CD4-positive, alpha-beta T cell treated with Interleukin-17A for 1 hour (primary cell): ENCODE measurements at places on chromosomes 3 and 15.

DNA sequence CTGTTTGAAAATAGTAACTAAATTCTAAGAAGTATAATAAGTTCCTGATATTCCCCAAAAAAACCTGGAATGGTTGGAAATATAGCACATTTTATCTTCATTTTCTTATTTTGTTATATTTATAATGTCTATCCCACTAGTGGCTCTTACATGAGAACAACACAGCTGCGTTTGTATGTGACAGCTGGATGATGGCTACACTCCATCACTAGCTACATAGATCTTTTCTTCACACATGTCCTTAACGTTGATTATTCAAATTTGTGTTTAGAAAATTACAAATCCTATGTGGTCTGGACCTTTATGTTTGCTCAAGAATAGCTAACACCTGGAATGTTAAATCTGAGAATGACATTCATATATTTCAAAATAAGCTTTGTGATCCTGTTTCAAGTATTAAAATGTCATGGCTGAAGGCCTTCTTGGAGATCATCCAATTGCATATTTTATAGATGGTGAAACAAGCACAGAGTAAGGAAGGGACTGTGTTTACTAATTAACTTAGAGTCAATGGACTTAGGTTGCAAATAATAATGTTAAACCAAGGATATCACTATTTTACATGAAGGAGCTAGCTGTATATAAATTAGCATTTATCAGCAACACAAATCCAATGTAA lies 60.8 kb downstream of the ATP13A5 start:
- DNase-seq, result no peak

- peak; percentile 66 for DNase-seq
Measured at GRCh38 chr15:25862472-25863110, 536 bp downstream of the ATP10A start.

DNA sequence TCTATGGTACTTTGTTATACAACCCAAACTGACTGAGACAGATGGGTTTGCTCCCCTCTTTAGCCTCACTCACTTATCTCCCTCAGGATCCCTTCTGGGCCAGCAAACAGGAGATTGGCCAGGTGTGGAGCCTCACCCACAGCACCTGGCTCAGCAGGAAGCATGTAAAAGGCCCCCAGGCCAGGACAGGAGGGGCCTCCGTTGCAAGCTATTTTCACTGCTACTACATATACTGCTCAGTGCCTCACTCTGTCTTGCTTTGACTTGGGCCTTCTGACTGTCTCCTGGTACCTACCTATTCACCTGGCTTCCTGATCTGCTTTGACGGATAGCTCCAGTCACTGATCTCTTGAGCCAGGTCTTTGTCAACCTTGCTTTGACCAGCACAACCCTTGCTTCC lies 20.4 kb upstream of the TPM1 start:
- DNase-seq, result no peak

- no peak for DNase-seq
Measured at GRCh38 chr3:165796701-165797100, 40.5 kb downstream of the BCHE start.

GRCh38 chr3:149424918-149425317 lies 47.5 kb upstream of the TM4SF1 start:
- no peak for DNase-seq

DNA sequence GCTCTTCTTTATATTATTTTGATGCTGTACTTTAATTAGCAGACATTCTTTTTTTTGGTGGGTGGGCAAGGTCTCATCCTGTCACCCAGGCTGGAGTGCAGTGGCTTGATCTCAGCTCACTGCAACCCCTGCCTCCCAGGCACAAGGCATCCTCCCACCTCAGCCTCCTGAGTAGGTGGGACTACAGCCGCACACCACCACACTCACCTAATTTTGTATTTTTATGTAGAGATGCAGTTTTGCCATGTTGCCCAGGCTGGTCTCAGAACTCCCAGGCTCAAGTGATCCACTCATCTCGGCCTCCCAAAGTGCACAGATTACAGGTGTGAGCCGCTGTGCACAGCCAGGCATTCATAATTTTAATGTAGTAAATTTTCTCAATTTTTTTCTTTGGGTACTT lies 608.1 kb downstream of the ZNF385D start:
- no peak for DNase-seq

- DNase-seq, result no peak
Measured at GRCh38 chr3:21132896-21133295, 618.1 kb downstream of the ZNF385D start.

DNA sequence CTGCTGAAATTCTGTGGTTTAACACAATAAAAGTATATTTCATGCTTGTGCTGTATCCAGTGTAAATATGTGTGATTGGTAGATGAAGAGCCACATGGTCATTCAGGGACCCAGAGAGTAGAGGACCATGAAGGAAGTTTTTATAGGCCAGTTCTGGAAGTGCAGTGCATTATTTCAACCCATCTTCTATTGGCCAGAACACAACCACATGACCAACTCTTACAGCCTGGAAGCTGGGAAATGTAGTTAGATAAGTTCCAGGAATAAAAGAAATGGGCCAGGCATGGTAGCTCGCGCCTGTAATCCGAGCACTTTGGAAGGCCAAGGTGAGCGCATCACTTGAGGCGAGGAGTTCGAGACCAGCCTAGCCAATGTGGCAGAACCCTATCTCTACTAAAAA lies 21.4 kb upstream of the PRTG start:
- no peak for DNase-seq

- no peak for DNase-seq
Measured at GRCh38 chr3:6965881-6966280, 105.0 kb downstream of the GRM7 start.

DNA sequence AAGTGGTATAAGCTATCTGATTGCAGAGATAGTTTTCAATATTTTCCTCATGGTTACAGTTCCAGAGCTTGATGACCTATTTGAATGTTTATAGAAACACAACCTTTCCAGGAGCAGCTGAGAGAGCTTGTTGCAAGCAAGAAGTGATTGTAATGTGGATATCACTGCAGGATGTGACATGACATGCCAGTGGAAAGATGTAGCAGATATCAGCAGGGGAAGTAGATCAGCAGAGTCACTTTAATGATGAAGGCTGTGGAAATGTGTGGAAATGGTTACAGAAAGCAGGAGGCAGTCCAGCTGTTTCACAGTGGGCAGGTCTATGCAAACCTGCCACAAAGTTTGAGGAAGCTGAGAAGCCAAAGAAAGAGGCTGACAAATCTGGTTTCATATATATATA lies 21.0 kb downstream of the TMEM158 start:
- no peak for DNase-seq

DNA sequence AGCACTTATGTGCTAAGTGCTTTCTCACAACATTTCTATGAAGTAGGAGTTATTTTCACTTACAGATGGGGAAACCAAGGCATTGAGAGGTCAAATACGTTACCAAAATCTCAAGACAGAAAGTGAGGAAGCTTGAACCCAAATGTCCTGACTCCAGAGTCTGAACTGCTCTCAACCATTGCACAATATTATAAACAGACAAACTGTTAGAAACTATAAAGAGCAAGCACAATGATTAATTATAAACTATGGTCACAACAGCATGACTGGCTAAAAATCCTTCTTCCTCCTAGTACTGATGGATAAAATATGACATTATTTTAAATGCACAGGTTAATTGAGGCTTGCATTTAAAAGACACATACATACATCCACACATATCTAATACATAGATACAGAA lies 77.9 kb upstream of the ASB14 start:
- no peak for DNase-seq

GRCh38 chr15:38769492-38769891 lies 204.9 kb upstream of the RASGRP1 start:
- DNase-seq, result no peak

DNA sequence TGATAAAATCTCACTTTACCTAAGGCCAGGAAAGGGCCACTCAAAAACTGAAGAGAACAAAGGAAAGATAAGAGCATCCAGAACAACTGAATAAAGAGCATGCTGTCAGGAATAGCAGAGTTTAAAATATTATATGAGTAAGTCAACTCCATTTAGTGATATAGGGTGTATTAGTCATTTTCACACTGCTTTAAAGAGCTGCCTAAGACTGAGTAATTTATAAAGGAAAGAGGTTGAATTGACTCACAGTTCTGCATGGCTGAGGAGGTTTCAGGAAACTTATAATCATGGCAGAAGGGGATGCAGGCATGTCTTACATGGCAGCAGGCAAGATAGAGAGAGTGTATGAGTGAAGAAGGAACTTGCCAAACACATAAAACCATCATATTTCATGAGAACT lies 778.0 kb upstream of the NECTIN3 start:
- DNase-seq, result no peak

DNA sequence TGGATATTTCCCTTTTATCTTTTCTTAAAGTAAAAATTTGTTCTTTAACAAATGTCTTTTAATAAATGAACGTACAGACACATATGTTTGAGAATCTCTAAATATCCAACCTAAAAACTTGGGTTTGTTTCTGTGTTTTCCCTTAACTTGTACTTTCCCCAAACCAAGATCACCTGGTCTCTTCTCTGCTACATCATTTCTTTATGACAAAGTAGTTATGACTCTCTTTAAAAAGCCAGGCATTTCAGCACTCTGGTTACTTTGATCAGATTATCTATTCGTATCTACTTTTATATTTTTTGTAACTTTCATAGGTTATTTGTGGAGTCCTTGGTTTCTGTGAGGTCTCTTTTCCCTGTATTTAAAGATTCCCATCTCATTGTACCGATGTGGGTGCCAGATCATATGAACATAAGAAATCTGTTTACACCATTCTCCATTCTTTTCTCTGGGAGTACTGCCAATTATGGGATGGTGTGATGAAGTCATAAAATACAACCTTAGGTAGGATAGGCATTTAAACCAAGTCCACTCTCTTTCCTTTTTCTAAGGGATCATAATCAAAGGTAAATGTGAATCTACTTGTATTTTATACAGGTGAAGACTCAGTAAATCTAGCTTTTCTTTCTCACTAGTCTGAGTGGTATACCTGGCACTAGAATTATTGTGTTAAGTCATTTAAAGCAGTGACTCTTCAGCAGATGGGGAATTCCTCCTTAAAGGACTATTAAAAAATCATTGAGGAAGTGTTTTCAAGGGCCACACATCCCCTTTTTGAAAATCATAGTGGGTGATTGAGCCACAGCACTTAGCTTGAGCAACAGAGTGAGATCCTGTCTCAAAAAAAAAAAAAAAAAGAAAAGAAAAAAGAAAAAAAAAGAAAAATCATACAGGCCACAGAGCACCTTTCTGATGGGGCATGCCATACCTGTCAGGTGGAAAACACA lies 12.4 kb upstream of the NFKBIZ start:
- DNase-seq, result no peak

- DNase-seq, result no peak
Measured at GRCh38 chr3:141407047-141407446, 38.7 kb downstream of the ZBTB38 start.

GRCh38 chr15:59178151-59178695 lies 28.4 kb upstream of the LDHAL6B start:
- no peak for DNase-seq

DNA sequence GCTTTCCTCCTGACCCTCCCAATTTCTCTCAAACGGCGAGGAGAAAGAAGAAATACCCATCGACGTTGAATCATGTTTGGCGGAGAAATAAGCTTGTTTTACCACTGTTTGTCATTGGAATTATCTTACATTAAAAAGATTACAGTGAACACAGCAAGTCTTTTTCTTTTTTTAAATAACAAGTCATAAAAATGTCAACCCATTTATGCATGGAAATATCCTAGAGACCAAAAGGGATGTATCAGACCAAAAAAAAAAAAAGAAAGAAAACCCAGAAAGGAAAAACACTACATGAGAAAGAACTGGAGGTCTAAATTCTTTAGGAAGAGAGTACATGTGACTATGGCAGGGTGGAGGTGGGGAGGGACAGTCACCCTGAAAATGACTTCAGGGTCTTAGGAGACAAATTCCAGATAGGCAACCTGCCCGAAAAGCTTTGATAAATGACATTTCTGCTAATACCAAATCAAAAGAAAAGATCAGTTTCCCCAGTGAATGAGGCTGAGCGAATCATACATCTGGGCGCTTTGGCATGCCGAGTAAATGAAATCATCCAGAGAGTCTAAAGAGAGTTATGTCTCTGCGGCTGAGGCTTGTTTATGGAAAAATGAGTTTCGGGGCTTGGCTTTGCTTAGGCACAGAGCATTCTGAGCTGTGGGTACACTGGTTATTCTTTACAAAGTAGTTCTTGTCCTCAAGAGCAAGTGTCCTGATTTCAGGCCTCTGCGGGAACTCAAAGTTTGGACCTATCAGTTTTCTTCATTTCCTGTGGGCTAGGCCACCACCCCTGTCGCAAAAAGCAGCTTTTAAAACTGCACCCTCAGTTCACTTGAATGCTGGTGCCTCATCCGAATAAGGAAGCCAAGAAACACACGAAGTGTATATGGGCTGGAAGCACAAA lies 110.1 kb upstream of the TGFBR2 start:
- DNase-seq, result no peak

DNA sequence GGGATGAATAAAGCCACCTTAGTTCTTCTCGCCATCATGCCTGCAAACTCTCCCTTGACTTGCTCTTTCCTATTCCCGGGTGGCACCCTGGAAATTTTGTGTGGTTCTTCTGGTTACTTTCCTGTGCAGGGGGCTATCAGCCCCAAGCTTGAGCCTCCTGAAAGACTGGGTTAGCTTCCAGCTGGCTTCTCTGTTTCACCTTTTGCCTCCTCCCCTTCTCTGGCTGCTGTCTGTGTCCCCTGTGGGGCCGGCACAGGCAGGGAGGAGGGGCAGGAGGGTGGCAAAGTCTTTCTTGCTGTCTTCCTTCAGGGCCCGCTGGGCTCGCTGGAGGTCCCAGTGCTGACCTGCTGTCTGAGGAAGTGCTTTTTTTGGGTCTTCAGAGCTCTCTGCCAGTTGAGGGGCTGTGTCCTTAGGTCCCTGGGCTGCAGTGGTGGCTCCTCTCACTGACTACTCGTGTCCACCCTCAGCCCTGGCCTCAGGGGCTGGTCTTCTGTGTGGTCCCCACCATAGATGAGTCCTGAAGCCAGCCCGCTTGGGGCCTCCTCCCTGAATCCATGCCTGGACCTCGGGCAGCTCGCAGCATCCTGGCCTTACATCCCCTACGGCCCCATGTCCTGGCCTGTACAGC lies 196.5 kb downstream of the KLF13 start:
- no peak for DNase-seq
